ENCODE measurements at places on chromosomes 5 and 9.

GRCh38 chr5:156655732-156656131, 194.4 kb upstream of the PPP1R2B start:
- no peak for DNase-seq

- no peak for DNase-seq
These were observed 137.9 kb downstream of the BNC2 start for GRCh38 chr9:16732546-16732945.

- no peak for DNase-seq
These were observed 71.7 kb upstream of the RAD23B start for GRCh38 chr9:107211284-107211923.

- no peak for DNase-seq
These were observed 790.1 kb upstream of the ZNF608 start for GRCh38 chr5:125536582-125536981.

- DNase-seq: no peak
These were observed 551.7 kb downstream of the MAT2B start for GRCh38 chr5:164057121-164057520.

GRCh38 chr9:4967523-4967922, 17.5 kb upstream of the JAK2 start:
- DNase-seq: no peak

- DNase-seq: no peak
These were observed 1247.0 kb upstream of the ACO1 start for GRCh38 chr9:31137176-31138160.

DNA sequence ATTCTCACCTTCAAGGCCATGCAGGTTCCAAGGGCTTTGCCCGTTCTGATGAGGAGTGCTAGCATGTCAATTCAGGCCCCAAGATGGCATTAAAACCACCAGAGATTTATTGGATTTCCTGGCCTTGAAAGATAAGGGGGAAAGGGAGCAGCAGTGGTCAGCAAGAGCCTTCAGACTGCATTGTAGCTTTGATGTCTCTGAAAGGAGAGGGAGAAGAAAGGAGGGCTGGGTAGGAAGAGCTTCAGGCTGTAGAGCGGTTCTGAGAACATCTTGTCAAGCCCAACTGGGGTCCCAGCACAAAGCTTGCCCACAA, 41.8 kb upstream of the FGF1 start:
- no peak for DNase-seq

DNA sequence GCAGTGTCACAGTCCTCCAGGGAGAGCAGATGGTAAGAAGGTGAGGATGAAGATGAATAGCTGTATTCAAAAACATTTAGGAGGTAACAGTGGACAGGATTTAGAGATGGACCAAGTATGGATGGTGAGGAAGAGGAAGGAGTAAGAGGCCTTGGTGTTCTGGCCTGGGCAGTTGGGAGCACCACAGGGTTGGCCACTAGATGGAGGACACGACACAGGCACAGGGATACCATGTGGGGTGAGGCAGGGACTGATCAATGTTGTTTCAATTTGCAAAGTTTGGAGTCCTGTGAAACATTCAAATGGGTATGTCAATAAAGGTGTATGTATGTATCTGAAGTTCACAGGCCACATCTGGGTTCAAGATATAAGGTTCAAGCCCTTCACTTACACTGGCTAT, 141.1 kb upstream of the RASEF start:
- no peak for DNase-seq

GRCh38 chr5:34028349-34028748, 14.7 kb downstream of the C1QTNF3 start:
- DNase-seq: no peak

DNA sequence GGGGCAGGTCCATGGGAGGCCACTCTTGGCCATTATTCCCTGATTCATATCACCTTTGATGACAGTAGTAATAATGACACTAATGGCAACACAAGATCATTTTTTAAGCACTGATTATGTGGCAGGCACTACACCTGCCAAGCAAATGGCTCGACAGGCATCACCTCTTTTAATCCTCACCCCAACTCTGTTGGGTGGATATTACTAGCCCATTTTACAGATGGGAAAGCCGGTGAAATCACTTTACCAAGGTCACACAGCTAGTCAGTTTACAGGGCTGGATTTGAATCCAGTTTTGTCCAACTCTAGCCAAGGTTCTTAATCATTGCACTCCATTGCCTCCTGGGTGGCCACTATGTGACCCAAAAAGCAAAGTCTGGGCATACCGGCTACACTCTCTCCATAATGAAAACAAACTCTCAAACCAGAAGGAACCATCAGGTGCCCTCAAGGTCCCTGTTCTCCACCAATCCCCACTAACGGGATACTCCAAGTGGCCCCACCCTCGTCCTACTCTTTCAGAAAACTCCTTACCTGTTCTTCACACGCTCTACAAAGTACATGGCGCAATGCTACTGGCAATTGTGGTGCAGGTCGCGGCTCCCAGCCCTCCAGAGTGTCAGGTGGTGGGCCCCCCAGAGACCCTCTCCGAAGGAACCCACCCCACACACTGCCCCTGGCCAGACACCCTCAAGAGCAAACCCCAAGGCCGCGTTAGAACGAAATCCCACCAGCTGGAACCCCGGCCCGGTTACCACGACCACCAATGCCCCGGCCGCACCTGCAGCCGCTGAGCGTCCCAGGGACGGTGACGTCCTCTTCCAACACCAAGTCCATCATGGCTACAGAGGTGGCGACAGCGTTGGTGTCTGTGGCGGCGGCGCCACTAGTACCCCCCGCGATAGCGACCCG, 572 bp downstream of the CDK5RAP2 start:
- no peak for DNase-seq

- no peak for DNase-seq
These were observed 978.8 kb upstream of the CDH9 start for GRCh38 chr5:28017178-28017577.

DNA sequence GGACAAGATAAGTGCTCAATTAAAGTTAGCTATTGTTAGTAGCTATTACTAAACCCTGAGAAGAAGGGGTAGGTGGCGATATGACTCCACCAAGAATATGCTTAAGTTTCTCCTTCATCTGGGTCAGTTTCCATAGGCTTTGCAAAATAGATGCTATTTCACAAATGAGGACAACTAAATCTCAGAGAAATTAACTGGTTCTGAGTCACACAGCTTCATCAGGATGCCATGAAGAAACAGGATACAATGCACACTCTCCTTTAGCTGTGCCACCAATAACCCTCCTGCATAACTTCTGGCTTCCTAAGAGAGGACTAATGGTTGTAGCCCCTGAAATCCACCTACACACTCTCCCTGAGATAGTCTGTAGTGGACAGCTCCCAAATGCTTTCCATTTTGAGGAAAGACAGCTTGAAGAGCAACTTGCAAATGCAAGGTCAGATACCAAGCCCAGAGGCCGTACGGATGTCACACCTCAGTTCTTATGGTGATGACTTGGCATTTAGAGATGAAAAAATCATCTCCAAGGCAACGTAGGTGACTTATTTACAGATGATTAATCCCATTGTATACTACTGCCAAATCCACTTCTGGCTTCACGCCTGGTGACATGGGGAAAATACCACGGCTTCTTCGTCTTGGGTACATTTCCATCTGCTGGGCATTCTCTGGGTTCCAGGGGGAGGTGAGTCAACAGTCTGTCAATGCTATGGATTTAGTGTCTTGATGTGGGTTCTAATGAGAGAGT, 251.4 kb upstream of the IL12B start:
- no peak for DNase-seq

DNA sequence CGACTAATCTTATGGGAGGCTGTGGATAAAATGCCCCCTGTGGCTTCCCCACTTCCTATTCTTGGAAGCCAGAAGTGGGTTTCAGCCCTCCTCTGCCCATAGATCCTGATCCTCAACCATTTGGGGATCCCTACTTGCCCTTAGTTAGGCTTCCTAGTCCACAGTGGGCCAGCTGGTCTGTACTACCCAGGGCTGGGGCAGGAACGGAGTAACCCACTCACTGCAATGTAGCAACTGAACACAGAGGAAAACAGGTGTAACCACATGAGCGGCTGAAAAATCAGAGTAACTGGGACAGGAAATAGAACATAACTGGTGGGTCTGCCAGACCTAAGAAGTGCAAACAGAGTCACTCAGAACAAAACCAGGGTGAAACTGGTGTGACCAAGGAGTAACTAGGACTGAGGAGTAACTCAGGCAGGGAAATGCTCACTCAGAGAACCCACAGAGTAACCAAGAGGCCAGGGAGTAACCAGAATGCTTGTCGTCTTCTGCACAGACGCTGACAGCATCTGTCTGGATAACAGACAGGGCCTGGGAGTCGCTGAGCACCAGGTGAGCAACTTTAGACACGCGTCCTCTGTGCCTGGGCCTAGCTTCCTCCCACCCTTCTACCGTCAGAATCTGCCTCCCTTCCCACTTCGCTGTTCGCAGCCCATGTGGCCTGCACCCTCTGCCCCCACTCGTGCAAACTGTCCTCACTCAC, 1.0 kb downstream of the AQP3 start:
- no peak for DNase-seq

All from psoas muscle (tissue), 8 donors.